Brain microvascular endothelial cell (primary cell): ENCODE measurements at places on chromosomes 11 and 22.

GRCh38 chr11:103546236-103546635, 437.0 kb downstream of the DYNC2H1 start:
- peak; percentile 83 for DNase-seq

DNA sequence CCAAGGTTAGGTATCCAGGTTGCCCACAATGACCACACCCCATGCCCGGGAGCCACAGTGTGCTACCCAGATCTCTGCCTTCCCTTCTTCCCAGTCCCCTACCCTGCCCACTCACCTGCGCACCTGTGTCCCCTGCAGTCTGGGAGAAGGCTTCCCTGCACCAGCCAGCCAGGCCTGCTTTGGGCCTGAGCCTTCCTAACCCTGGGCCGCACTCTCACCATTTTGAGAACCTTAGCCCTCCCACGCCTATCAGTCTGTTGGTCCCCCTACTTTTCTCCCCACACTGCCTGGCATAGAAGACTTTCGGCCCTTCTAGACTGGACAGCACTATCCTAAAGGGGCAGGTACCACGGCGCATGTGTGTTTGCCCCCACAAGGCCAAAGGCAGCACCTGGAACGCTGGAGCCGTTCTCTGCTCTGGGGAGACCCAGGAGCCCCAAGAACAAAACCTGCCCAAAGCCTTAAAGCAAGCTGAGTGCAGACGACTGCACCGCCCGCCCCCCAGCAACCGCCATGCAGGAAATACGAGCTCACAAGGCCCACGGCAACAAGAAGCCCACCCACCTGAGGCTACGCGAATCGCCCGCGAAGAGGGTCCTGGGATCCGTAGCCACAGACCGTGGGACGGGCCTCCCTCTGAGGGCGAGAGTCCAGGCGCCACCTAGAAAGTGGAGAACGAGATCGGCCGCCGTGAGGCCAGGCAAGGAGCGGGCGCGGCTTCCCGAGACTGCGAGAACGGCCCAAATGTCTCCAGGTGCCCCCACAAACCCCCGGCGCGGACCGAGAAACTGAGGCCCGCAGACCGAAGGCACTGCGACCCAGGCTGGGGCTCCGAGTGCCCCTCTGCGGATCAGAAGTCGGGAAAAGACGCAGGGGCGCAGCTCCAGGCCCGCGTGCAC, 546 bp downstream of the GNB1L start:
- DNase-seq = no peak

DNA sequence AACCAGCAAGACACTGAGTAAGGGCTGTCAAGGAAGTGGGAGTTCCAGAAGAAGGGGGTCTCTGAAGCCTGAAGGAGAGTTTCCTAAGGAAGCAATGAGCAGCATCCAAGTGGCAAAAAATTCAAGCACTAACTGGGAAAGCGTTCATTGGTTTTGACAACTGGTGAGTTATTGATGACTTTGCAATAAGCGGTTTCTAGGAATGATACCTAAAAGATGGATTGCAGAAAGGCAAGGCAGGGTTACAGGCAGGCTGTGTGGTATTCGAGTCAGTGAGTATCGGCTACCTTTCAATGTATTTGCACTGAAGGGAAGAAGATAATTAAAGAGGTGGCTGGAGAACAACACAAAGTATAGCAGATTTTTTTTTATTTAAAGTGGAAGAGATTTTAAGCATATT, 59.3 kb upstream of the NCAM1 start:
- no peak for DNase-seq

DNA sequence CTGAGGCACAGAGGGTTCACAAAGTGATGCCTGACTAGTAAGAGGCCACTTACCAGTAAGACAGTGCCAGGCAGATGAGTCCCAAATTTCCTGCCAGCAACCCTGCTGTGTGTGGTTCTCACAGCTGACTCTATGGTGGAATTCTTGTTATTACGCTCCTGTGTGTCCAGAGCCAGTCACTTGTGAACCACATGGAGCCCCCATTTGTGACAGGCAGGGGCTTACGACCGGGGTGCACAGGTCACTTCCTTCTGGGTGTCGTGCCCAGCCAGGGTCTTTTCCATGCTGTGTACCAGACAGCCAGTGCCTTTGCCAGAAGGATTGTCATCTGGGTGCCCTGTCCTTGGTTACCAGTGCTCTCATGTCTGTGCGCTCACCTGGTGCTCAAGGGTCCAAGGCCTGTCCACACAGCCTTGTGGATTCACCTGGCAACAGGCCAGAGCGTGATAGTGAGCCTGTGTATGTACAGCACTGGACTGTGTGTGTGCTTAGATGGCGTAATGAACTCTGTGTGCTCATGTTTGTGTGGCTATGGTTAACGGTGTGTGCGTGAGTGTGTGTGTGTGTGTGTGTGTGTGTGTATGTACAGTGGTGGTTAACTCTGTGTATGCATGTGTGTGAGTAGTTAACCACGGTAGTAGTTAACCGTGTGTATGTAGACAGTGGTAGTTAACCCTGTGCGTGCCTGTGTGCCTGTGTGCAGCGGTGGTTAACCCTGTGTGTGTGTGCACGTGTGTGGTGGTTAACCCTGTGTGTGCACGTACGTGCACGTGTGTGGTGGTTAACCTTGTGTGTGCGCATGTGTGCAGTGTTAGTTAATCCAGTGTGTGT, 18.6 kb downstream of the GRAMD4 start:
- peak; percentile 16 for DNase-seq

- no peak for DNase-seq
Measured at GRCh38 chr11:113137713-113138529, 176.5 kb upstream of the TTC12 start.

GRCh38 chr11:36945384-36945783, 347.3 kb upstream of the RAG2 start:
- no peak for DNase-seq

DNA sequence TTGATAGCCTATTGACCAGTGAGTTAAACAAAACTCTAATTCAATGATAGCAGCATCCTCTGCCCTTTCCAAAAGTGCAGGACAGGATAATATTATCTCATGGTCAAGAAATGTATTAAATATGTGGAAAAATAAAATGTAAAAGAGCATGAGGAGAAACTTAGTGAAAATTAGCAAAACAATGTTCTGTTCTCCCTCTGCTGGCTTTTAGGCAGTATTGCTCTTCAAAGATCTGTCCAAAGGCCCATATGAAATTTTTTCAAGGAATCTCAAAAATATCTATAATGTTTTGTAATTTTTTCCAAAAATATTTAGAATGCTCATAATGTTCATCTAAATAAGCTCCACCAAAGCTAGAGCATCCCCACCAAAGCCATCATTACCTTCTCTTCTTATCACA, 8.3 kb upstream of the ARL14EP start:
- no peak for DNase-seq

GRCh38 chr11:100630898-100631297, 56.2 kb upstream of the ARHGAP42 start:
- no peak for DNase-seq

DNA sequence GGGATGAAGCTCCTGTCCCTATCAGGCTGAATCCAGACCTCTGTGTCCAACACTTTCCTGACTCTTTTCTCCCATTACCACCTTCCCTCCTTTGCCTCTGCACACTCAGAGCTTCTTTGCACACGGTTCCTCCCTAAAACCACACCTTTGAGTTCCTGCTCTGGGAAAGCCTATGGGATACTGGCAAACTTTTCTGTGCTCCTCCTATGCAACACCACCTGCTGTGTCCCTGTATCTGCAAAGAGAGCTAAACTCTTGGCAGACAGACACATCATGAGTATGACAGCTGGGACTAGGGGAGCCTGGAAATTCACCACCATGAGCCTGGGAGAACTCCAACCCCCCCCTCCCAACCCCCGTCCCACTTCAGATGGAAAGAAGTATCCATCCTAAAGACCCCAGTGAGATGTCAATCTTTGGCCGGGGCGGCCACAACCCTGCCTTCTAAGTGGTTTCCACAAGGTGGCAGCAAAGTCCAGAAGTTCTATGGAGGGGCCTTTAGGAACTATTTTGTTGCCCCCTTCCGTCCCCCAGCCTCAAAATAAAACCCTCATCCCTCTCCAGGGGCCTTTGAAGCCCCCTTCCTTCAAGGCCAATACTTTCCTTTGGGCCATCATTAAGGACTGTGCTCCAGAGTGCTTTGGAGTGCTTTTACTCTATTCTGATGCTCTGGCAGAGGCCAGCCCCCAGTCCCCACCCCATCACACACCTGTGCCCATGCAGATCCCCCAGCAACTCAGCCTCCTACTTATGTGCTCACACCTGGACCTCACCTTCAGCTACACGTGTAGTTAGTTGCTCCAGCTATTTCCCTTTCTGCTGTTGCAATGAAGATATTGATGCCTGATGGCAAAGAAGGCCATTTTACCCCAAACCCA, 19.4 kb downstream of the HTR3A start:
- DNase-seq = no peak

DNA sequence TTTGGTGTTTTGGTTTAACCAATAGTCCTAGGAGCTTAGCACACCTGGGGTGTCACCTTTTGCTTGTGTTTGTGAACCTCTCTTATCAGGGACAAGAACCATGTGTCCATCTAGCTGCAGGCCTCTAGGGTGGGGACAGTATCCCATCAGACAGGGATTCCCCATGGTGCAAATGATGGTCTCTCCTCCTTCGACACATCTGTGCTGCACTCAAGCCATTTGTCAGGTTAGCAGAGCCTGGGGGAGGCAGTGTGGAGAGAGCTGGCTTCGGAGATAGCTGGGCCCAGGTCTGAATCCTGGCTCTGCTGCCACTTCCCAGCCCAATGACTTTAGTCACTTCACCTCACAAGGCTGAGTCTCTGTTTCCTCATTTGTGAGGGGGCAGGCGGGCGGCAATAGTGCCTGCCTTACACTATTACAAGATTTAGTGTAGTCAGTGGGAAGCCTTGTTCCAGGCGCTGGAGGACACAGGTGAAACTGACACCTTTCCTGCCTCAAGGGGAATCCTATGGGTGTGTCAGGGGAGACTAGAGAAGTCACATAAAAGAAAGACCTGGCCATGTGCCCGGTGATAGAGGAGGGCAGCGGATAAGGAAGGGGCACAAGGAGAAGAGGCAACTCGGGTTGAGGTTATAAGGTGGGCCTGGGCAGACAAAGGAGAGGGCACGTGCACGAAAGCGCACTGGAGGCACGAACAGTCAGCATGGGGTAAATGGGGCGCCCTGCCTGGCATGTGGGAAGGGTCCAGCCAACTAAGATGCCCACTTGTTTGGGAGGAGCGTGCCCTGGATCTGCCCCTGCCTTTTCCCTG, 12.6 kb downstream of the KLHL35 start:
- no peak for DNase-seq

- DNase-seq = no peak
Measured at GRCh38 chr22:32800994-32801536, 440 bp upstream of the TIMP3 start.
